Activated CD4-positive, alpha-beta T cell treated with anti-CD3 and anti-CD28 coated beads for 1 hour (primary cell): ENCODE measurements at places on chromosomes 4 and X.

DNA sequence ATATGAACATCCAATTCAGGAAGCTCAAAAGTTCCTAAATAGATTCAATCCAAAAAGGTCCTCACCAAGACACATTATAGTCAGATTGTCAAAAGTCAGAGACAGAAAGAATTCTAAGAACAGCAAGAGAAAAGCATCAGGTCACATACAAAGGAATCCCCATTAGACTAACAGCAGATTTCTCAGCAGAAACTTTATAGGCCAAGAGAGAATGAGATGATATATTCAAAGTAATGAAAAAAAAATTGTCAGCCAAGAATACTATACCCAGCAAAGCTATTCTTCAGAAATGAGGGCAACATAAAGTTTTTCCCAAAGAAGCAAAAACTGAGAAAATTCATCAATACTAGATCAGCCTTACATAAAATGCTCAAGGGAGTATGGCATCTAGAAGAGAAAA, 106.6 kb upstream of the SH3RF1 start:
- DNase-seq, result no peak

GRCh38 chr4:119113033-119113655, 22.5 kb upstream of the MYOZ2 start:
- DNase-seq, result no peak

DNA sequence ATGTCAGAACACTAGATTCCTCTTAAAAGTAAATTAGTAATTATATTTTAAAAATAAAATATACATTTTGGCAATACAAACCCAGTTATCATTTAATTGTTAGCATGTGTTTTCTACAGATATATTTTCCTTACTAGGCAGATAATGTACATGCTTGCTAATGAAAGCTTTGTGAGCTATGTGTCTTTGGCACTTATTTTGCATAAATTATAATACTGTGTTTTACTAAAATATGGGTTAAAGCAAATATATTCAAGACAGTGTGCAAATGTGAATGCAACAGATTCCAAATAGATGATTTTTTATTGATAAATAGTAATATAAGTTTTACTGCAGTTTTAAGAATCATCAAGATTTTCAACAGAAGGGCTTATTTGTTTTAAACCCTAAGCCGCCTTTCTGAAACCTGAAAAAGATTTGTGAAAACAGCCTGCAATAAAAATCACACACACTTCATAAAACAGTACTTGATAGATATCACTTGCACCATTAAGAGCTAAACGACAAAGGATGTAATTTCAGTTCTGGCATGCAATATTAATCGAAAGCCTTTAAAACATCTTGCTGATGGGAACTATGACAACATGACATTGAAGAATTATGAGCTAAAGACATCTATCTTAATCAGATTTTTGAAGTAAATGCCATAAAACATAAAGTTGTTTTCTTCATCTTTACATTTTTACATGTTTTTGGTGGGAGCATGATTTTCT, 333.3 kb downstream of the DCTD start:
- DNase-seq, result no peak

GRCh38 chr4:167452922-167453430, 218.7 kb upstream of the SPOCK3 start:
- no peak for DNase-seq

- DNase-seq, result no peak
Measured at GRCh38 chrX:80537096-80537495, 116.8 kb downstream of the TENT5D start.

- DNase-seq, result no peak
Measured at GRCh38 chr4:7970361-7970946, 30.8 kb upstream of the AFAP1 start.

- no peak for DNase-seq
Measured at GRCh38 chr4:79498282-79498681, 90.3 kb upstream of the GK2 start.

GRCh38 chr4:21113496-21114223, 413.4 kb downstream of the PACRGL start:
- no peak for DNase-seq

- DNase-seq, result no peak
Measured at GRCh38 chrX:115491766-115492165, 69.2 kb upstream of the PLS3 start.

DNA sequence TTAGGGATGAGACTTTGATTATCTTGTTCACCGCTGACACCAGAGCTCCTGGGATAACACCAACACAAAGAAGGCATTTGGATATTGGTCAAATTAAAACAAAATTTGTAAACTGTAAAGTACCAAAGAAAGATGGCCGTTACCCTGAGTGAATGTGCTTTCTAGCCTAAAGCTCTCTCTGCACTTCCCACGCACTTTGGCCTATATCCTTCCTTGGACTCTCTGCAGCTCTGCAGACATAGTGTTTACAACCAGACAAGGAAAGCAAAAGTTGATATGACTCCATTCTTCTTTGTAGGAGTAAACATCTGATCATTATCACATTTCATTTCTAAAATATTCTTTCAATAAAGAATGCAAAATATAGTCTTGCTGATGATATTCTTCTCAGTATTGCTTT, 44.8 kb upstream of the PITX2 start:
- DNase-seq, result no peak

- DNase-seq, result no peak
Measured at GRCh38 chr4:6908432-6909112, 1.1 kb upstream of the TBC1D14 start.

GRCh38 chr4:151703401-151703800, 57.4 kb downstream of the GATB start:
- no peak for DNase-seq

GRCh38 chrX:34275699-34276098, 143.6 kb upstream of the FAM47A start:
- DNase-seq, result no peak

DNA sequence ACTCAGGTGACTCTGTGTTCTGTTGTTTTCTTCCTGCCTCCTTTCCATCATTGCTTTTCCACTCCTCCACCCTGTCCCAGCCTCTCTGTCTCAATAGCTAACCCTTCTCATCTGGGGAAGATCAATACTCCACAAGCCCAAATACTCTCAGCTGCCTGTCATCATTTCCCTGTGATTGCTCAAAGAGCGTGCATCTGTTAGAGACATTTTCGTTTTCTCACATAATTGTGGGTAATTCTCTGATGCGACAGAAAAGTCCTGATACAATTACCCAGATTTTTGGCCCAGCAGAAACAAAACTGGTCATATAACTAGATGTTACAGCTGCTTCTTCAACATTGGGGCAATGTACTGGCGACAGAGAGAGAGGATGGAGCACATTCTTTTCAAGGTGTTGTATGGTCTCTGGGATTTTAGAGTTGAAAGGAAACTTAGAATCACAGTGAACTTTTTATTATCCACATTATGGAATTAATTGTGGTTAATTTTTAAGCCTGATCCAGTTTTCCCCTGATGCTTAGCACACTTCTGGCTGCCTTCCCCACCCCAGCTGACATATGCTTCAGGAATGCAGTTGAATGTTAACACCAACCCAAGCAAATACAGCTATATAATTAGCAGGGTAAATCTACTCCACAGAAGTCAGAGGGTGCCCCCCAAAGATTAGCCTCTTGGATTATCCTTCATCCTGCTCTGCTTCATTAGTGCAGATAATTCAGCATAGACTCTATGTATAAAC, 171.4 kb upstream of the ANXA3 start:
- DNase-seq, result no peak

- no peak for DNase-seq
Measured at GRCh38 chr4:145387079-145387478, 94.6 kb upstream of the SMAD1 start.

DNA sequence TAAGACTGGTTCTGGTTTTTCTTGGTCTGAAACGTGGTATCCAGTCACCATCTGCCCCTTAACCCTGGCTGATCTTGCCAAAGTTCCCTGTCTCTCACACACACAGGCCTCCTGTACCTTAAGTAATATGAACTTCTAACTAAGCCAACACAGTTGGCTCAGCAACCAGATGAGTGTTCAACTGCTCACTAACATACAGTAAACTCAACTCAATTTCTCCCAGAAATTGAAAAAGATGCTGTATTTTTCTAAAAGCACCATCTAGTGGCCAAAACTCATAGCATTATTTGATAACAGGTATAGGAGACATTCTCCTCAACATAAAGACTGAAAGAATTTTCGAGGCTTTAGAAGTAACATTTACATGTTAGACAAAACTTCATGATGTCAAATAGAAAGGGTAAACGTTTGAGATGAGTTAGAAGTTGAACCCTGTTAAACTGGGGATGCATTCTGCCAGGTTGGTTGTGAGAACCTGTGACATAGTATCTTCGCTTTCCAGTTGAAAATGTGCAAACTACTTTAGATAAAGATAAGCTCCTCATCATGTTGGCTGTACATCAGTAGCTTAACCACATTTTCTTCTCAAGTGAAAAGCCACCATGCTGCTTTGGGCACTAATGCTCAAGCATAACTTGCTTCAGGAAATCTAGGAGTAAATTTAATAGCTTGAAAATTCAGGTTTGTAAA, 31.2 kb downstream of the CCNI start:
- DNase-seq, result no peak

DNA sequence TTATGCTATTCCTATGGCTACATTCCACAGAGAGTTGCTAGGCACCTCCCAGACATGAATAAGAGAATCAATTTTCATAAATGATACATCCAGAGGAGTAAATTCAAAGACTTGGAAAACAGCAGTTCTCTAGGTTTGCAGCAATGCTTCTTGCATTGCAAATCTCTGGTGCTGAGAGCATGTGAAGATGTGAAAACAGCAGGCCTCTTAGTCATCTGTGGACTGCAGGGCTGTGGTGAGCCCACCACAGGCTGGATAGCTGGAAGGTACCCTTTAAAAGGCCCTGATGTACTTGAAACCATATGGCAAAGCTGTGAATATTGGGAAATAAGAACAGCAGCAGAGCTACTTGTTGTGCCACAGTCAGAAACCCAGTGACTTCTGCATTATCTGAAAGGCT, 2135.9 kb downstream of the ARAP2 start:
- no peak for DNase-seq

DNA sequence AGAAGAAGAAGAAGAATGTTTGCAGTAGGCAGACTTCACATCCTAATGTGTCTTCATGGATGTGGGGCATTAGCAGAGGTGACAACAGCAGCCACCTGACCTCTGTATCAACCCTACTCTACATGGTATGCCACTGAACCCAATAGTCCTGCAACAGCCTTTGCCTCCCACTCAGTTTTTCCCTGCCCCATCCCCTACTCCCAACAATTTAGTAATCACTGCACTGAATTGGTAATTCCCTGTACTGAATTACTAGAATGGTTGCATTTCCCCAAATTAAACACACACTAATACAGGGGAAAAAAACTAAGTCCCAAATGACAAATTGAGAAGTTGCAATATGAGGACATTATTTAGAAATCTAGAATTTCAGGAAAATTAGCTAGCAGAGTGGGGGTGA, 31.4 kb upstream of the FAM241A start:
- no peak for DNase-seq

DNA sequence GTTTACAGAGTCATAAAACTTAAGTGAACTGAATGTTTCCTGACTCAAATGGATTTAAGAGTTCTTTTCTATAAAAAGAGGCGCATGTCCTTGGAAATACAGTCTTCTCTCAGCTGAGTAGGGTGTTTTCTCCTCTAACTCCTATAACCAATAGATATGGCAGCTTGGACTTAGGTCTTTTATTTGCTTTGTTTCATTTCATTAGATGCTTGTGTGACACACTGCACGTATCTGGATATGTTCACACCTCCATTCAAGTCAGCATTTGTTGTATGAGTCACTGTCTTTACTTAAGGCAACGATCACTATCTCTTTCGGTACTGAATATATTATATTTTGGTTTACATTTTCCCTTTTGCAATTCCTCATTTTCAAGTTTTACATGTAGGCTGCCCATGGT, 136.6 kb downstream of the ARSF start:
- no peak for DNase-seq

GRCh38 chr4:112910109-112910736, 139.2 kb upstream of the ANK2 start:
- DNase-seq, result no peak

DNA sequence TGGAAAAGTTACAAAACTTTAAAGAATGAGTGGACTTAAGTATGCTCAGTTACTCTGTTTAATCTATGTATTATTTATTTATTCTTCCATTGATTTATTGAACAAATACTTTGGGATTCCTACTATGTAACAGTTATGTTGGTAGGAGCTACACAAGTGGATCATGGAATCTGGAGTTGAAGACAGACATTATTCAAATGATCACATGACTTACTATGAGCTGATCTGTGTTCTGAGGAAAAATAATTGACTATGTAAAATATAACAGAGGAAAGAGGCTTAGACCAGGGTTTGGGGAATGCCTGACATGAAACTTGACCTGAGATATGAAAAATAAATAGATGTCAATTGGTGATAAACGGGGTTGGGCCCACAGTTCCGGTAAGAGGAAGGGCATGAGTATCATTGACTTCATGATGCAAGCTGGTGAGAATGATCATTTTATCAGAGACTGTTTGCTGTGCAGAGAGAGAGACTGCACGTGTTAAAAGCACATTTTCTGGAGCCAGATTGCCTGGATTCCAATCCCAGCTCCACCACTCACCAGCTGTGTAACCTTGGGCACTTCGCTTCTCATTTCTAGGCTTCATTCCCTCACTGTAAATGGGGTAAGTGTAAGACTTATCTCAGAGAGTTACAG, 179.0 kb downstream of the SPCS3 start:
- no peak for DNase-seq

GRCh38 chrX:135489542-135489941, 30.9 kb upstream of the INTS6L start:
- no peak for DNase-seq

- DNase-seq, result no peak
Measured at GRCh38 chr4:52964011-52964410, 101.9 kb downstream of the RASL11B start.

DNA sequence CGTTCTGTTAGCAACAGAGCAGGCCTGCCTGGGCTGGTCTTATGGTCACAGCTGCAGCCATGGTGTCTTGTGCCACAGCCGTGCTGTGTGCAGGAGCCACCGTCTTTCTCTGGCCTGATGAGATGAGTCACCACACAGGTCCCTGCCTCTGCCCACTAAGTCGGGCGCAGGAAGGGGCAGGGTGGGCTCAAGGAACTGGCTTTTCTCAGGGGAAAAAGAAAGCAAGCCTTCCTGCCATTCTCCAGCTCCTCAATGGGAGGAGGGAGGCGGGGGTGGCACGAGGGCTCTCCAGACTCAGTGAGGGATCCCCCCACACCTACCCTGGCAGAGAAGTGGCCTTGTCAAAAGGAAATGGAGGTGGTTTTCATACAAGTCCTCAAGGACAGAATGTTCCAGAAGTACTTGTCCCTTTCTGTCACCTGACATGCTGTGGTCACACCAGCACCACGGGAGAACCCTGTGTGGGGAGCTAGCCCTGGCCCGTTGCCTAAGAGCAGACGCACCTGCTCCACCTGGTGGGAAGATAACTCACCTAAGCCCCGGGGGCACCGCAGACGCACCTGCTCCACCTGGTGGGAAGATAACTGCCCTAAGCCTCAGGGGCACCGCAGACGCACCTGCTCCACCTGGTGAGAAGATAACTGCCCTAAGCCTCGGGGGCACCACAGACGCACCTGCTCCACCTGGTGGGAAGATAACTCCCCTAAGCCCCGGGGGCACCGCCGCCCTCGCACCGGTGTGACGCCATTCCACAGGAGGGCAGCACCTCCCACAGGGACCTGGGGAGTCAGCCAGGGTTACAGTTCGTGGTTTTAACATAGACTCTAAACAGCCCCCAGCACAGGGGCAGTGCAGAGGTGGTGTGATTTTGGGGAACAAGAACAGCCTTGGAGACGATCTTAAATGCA, 18.5 kb downstream of the UVSSA start:
- DNase-seq, result no peak

- DNase-seq, result no peak
Measured at GRCh38 chrX:132877954-132878536, 80.4 kb downstream of the HS6ST2 start.

- DNase-seq, result no peak
Measured at GRCh38 chr4:110484029-110484428, 8.1 kb downstream of the ENPEP start.

GRCh38 chr4:6229095-6229494, 28.7 kb upstream of the JAKMIP1 start:
- no peak for DNase-seq
